ENCODE measurements at places on chromosomes 5 and 9.

GRCh38 chr5:143101725-143102386 is 301.6 kb downstream of the NR3C1 start:
- DNase-seq, result peak; percentile 61
- peak overlapping the region; percentile 95 for H3K27ac ChIP-seq
- peak overlapping the region; percentile 56 for H3K4me3 ChIP-seq
- H3K27me3 ChIP-seq, result no peaks in the 10 kb centered on the region
- H3K4me1 ChIP-seq, result peaks cover 27% of the 10 kb centered on the region

DNA sequence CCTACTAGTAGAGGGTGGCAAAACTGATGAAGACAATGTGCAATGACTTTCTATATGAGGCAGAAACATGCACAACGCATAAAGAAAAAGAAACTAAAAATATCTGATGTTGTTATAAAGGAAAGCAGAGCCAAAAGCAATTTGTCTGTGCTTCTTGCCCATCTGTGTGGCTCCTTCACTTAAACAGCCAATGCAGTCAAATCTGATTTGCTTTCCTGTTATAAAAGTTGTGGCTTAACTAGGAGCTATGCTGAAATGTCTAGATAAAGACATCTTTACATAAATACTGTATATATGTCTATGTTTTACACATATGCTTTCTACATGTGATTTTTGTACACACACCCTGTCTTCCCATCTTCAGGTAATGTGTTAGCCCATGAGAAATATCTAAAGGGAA is 508.2 kb downstream of the CETN3 start:
- no peaks in the 10 kb centered on the region for H3K4me1 ChIP-seq
- no peak for DNase-seq
- H3K4me3 ChIP-seq, result no peak overlapping the region
- no peaks in the 10 kb centered on the region for H3K36me3 ChIP-seq
- no peaks in the 10 kb centered on the region for H3K27me3 ChIP-seq
- H3K27ac ChIP-seq, result no peak overlapping the region

DNA sequence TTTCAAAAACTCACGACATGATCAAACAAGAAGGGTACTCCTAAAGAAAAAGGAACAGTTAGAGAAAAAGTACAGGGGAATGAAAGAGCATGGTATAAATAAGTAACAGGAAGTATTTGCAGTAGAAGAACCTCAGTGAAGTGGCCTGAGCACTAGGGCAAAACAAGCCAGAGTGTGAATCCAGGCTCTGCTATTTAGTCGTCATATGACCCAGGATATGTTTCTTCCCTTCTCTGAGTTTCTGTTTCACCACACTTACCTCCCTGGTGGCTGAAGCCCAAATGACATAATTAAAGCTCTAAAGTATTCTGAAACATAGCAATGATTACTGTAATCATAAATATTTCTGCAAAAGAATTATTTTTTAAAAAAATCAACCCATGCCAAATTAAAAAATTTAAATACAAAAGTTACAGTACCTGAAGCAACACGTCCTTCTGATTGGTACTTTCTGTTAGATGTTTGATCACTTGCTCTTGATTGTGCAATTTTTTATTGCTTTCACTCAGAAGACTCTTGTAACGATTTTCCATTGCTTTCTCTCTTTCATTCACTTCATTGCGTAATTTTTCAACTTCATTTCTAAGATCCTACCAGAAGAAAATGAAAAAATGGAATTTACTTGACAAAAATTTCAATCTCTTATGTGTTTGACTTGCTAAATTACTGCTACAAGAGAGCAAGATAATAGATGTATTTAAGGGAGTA is 88.9 kb downstream of the CDK5RAP2 start:
- no peak overlapping the region for H3K27ac ChIP-seq
- peaks cover 20% of the 10 kb centered on the region for H3K36me3 ChIP-seq
- H3K27me3 ChIP-seq, result no peaks in the 10 kb centered on the region
- DNase-seq, result no peak

DNA sequence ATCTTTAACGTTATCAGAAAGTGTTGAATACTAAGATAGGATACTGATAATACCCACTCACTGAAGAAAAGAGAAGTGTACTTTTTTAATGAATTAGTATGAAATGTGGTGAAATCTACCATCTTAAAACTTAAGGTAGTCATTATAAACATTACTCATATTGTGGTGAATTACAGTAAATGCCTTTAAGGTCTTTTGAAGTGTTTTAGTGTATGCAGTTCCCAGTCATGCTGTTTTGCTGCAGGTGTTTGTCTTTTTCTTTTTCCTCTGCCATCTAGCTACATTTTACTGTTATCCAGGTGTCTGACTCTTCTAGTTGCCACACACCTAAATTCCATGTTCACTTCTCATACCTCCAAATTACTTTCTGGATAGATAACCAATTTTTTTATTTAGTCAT is 72.6 kb downstream of the ERMP1 start:
- H3K4me1 ChIP-seq, result peaks cover 33% of the 10 kb centered on the region
- peaks cover 34% of the 10 kb centered on the region for H3K36me3 ChIP-seq
- H3K4me3 ChIP-seq, result no peak overlapping the region
- H3K27ac ChIP-seq, result no peak overlapping the region

DNA sequence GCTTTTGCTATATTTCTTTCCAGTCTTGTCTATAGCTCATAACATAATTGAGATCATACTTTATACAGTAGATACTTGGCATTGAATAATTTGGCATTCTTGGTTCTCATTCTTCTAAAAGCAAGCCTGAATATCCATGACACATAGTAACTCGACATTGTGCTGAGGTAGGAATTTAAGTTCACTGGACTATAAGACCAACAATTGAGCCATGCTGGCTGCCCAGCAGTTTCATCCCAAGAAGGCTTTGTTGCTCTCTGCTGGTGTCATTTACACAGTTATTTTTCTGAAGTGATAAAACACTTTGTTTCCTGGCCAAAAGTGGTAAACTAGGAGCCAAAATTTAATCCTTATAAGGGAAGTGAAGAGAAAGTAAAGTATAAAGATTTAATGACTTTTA is 192.0 kb downstream of the ADAMTSL1 start:
- H3K4me1 ChIP-seq, result no peaks in the 10 kb centered on the region
- H3K27ac ChIP-seq, result no peak overlapping the region
- no peak overlapping the region for H3K4me3 ChIP-seq

DNA sequence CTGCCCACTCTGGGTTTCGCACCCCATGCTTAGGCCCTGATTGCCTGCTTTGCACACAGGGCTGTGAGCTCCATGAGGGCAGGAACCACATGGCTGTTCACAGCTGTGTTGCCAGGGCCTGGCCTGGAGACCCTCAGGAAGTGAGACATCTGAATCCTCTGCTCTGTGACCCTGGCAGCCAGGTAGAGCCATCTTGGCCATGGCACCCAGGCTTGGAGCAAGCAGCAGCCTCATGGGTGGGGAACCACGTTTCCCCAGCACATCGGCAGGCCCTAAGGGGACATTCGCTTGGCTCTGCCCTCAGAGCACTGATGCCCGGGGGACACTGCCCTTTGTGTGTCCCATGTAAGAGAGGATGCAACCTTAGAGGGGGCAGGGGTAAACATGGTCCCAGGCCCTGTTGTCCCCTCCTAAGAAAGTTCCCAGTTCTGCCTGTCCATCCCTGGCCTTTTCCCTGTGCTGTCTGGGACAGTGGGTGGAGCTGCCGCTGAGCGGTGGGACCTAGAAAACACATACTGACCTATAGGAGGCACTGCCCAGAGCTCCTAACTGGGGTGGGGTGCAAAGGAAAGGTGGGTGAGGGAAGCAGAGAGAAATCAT is 144.1 kb upstream of the IER5L start:
- no peak overlapping the region for H3K27ac ChIP-seq
- peaks cover 20% of the 10 kb centered on the region for H3K4me1 ChIP-seq
- H3K4me3 ChIP-seq, result no peak overlapping the region
- no peaks in the 10 kb centered on the region for H3K27me3 ChIP-seq

DNA sequence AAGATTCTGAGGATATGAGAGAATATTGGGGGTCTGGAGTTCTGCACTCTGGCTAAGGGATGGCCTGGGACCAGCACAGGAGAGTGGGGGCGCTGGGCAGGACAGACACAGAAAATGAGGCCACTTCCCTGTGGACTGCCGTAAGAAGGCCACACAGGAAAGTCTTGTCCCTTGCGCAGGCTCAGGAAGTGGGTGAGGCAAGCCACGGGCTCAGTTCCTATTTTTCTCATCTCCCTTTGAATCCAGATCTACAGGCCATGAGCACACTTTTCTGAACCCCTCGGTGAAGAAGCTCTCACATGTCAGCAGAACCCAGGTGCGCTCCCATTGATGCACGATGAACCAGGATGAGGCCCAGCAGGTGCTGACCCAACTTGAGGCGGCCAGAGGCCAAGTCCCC is 207.4 kb downstream of the AGTPBP1 start:
- H3K27ac ChIP-seq, result no peak overlapping the region
- no peak overlapping the region for H3K4me3 ChIP-seq
- DNase-seq, result no peak
- H3K4me1 ChIP-seq, result no peaks in the 10 kb centered on the region

- H3K4me3 ChIP-seq, result no peak overlapping the region
- no peak for DNase-seq
- H3K27ac ChIP-seq, result no peak overlapping the region
- no peaks in the 10 kb centered on the region for H3K27me3 ChIP-seq
Observed at GRCh38 chr9:33943389-33943788, 105.3 kb downstream of the UBAP2 start.

DNA sequence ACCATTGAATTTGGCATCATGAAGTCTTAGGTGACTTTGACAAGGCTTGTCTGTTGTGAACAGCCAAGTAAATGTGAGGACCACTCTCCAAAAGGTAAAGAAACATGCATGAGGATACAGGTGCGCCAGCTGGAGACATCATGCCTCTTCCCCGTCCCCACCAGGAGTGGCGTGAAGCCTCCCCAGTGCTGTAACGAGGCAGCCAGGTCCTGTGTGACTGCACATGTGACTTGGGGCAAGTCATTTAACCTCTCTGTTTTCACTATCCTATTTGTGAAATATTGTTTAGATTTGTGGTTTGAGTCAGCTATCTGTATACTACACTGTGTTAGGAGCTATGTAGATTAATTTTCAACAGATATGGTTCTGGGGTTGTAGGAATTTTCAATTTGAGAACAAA is 65.0 kb downstream of the DOCK8 start:
- no peak for DNase-seq
- peaks cover 44% of the 10 kb centered on the region for H3K36me3 ChIP-seq
- peaks cover 48% of the 10 kb centered on the region for H3K4me1 ChIP-seq
- H3K27me3 ChIP-seq, result no peaks in the 10 kb centered on the region
- H3K4me3 ChIP-seq, result no peak overlapping the region

GRCh38 chr5:77015938-77016569 is 14.2 kb upstream of the AGGF1 start:
- no peaks in the 10 kb centered on the region for H3K4me1 ChIP-seq
- no peaks in the 10 kb centered on the region for H3K36me3 ChIP-seq
- no peak overlapping the region for H3K4me3 ChIP-seq
- no peak for DNase-seq
- H3K27me3 ChIP-seq, result peaks cover 11% of the 10 kb centered on the region
- no peak overlapping the region for H3K27ac ChIP-seq

DNA sequence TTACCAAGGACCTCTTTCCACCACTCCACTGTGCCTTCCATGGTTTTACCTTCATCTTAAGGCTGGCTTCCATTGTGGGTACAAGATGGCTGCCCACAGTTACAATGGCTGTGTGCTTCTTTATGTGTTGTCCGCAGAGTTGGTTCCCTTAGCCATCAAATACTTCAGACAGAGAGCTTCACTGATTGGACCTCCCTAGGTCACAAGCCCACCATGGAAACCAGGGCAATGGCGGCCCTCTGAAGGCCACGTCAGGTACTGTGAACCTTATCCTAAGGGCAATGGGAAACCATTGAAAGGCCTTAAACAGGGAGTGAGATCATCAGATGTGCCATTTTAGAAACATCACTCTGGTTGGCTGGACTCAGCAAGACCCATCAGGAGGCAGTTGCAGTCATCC is 2.9 kb upstream of the ARHGEF39 start:
- peaks cover 24% of the 10 kb centered on the region for H3K4me1 ChIP-seq
- H3K36me3 ChIP-seq, result peaks cover 5% of the 10 kb centered on the region
- no peak overlapping the region for H3K4me3 ChIP-seq
- H3K27me3 ChIP-seq, result no peaks in the 10 kb centered on the region
- no peak for DNase-seq

GRCh38 chr9:120735415-120736126 is 21.3 kb upstream of the MEGF9 start:
- no peaks in the 10 kb centered on the region for H3K4me1 ChIP-seq
- no peak overlapping the region for H3K4me3 ChIP-seq
- H3K27me3 ChIP-seq, result no peaks in the 10 kb centered on the region
- H3K27ac ChIP-seq, result no peak overlapping the region

- peaks cover 8% of the 10 kb centered on the region for H3K4me1 ChIP-seq
- H3K4me3 ChIP-seq, result peak overlapping the region; percentile 79
- H3K27me3 ChIP-seq, result no peaks in the 10 kb centered on the region
Observed at GRCh38 chr9:105385381-105385985, 62.4 kb upstream of the FSD1L start.

GRCh38 chr5:148938522-148938882 is 112.1 kb downstream of the ADRB2 start:
- H3K4me3 ChIP-seq, result no peak overlapping the region
- H3K27ac ChIP-seq, result no peak overlapping the region
- no peaks in the 10 kb centered on the region for H3K4me1 ChIP-seq
- H3K36me3 ChIP-seq, result no peaks in the 10 kb centered on the region
- DNase-seq, result no peak

DNA sequence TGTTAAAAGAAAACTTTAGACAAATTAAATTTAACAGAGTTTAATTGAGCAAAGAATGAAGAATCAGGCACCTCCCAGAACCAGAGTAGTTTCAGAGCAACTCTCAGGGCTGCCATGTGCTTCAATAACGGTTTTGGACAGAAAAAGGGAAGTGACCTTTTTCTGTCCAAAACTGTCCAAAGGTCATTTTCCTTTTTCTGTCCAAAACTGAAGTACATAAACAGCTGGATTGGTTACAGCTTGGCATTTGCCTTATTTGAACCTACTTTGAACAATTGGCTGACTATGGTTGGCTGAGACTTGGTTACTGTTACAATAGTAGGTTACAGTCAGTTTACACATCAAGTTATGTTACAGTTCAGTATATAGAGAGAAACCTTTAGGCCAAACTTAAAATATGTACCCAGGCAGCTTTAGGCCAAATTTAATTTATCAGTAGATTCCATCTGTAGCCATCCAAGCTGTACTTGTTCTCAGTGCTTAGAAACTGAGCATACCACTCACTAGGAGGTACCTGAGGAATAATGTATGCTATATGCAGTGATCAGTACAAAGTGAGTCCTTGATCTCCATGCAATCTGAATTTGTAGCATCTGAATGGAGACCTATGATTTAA is 44.0 kb downstream of the C9orf85 start:
- no peak overlapping the region for H3K27ac ChIP-seq
- no peak overlapping the region for H3K4me3 ChIP-seq
- H3K27me3 ChIP-seq, result no peaks in the 10 kb centered on the region
- peaks cover 21% of the 10 kb centered on the region for H3K36me3 ChIP-seq
- H3K4me1 ChIP-seq, result peaks cover 3% of the 10 kb centered on the region
- no peak for DNase-seq

- no peak overlapping the region for H3K4me3 ChIP-seq
- no peak overlapping the region for H3K27ac ChIP-seq
- no peak for DNase-seq
- H3K4me1 ChIP-seq, result peaks cover 6% of the 10 kb centered on the region
- H3K27me3 ChIP-seq, result peaks cover 4% of the 10 kb centered on the region
- peaks cover 17% of the 10 kb centered on the region for H3K36me3 ChIP-seq
Observed at GRCh38 chr5:137758121-137758520, 4.0 kb upstream of the HNRNPA0 start.

Data from activated naive CD8-positive, alpha-beta T cell treated with anti-CD3 and anti-CD28 coated beads for 36 hours (primary cell).